Stimulated activated CD8-positive, alpha-beta memory T cell treated with anti-CD3 and anti-CD28 coated beads, Interleukin-2, amount 100 ng/mL, for 48 hours (primary cell): ENCODE measurements at places on chromosomes 7 and 10.

DNA sequence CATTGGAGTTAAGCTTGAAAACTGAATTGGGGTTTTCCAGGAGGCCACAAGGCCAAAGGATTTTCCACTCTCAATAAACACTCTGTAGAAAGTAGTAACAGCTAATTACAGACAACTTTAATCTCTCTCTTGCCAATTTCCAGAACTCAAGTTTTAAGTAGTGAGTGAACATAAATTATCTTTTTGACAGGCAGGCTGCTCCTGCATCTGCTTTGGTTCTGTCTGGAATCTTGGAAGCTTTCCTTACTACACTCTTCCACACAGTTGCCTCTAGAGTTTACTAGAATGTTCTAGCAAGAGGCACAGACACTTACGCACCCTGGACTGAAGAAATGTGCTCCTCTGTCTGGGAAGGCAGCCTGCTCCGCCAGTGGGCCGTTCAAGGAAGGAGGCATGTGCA lies 90.5 kb upstream of the WAC start:
- no peak for DNase-seq

- DNase-seq, result no peak
Observed at GRCh38 chr7:155166673-155167370, 96.7 kb downstream of the HTR5A start.

DNA sequence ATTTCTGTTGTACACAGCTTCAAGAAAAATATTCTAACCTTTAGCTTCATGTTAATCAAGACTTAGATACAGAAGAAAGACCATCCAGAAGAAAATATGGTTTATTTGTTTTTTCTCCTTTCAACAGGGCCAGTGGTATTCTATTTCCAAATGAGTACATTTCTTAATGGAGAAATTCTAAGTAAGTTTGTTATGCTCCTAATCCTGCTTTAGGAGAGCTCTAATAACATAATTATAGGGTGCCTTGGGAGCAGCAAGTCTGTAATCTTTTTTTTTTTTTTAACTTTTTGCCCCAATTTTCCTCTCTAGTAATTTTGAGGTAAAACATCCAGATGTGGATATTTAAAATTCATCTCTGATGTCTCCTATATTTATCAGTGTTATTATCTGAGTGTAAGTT lies 98.1 kb downstream of the ADD3 start:
- no peak for DNase-seq

GRCh38 chr10:14658331-14659127 lies 116.2 kb downstream of the FAM107B start:
- DNase-seq, result no peak

DNA sequence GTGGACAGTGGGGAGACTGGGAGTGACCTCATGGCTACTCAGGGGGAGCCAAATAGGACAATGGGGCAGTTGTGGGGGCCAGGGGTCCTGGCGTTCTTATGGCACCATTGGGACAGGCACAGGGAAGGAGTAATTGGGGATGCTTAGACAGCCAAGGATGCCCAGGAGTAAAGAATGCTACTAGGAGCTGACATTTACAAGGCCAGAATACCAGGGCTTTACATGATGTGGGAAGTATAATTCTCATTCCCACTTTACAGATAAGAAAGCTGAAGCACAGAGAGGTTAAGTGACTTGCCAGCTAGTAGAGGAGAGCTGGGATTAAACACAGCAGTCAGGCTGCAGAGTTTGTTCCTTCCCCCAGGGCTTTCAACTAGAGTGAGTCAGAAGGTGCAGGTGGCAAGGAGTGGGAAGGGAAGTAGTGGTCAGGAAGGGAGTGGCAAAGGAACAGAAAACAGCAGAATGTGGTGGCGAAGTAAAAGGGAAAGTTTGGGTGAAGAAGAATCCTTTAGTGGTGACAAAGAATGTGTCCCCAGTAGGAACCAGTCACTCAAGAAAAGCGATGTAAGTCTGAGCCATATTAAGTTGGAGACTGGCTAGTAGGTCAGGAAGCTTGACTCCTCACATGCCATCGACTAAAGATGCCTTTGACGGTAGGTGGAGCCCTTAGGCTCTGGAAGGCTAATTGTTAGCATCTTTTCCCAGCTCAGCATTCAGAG lies 32.8 kb downstream of the CPVL start:
- no peak for DNase-seq

DNA sequence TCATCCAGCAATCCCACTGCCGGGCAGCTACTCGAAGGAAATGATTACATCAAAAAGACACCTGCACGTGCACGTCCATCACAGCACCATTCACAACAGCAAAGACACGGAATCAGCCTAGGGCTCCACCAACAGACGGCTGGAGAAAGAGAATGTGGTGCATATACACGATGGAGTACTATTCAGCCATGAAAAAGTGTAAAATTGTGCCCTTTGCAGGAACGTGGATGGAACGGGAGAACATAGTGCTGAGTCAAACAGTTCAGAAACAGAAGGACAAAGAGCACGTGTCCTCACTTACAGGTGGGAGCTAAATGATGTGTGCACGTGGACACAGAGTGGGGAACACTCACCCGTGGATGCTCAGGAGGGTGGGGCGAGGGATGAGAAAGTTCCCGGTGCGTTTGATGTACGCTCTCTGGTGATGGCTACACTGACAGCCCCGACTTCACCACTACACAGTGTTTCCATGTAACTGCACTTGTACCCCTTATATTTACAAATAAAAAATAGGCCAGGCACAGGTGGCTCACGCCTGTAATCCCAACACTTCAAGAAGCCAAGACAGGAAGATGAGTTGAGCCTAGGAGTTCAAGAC lies 92.0 kb downstream of the PDGFA start:
- no peak for DNase-seq

DNA sequence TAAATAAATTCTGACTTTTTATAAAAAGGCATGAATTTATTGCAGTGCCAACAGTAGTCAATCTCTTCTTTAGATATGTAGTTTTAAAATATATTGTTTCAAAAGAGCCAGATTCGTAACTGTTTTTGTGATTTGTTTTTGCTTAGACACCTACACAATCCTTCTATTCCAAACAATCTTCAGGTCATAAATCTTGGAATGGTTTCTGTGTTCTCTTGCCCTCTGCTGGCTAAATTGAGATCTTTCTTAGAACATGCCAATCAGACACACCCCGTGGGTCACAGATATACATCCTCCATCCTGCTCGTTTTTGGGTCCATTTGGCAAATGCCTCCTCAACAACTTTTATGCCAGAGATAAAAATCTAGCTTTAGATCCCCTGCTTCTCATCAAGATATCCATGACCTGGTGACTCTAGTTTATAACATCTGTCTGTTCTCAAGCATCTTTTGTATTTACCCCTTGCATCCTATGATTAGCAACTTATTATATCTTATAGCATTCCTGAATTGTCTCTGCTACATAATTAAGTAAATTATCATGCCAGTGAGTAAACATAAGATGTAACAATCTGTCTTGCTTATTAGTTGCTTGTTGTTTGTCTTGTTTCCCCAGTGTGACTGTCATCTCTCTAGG lies 35.3 kb upstream of the IFRD1 start:
- no peak for DNase-seq

DNA sequence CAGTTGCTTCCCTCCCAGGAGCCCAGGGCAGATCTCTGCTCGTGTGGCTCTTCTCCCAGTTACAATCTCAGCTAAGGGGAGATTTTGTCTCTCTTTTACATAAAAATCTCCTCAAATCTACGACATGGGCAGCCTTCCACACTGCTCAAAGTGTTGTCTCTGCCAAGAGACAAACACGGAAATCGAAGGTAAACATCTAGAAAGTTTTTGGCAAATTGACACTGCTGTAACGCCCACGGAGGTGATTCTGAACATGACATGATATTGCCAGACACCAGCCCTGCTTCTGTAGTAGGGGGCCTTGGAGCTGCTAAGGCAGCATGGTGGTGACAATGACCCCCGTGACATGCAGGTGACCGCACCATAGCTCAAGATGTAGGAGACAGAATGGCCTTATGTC lies 128.3 kb downstream of the CCDC3 start:
- no peak for DNase-seq

DNA sequence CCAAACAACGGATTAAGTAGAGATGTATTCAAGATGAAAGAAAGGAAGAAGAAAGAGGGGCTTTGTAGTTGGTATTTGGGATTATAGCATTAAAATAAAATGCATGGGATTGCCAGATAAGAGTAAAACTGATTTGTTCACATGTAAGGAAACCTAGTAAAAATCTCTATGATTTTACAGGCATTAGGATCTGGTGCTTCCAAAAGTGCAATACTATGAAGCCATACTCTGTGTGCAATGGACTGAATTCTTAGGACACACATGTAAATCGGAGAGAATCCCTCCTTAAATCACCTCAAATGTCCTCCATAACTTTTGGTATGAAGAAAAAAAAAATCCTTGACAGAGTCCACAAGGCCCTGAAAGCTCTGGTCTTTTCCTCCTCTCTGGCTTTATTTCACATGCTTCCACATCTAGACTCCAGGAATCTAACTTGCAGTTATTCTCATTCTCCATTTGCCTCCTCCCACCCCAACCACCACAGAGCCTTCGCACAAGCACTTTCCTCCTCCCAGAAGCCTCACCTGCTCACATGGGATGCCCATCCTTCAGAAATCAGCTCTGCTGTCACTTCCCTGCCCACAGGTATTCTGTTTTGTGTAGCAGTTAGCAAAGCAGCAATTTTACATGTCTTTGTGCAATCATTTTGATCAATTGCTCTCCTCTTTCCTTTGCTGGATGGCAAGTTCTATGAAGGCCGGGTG lies 378.3 kb downstream of the KCNMA1 start:
- no peak for DNase-seq

- DNase-seq, result no peak
Observed at GRCh38 chr7:2837496-2837895, 6.6 kb downstream of the GNA12 start.
